MG63 (cell line): ENCODE measurements at places on chromosomes 7 and 10. TPM values are rescaled to one million over a fixed set of nuclear protein-coding genes. Genes with fewer than 3 reads are reported as not detected.

DNA sequence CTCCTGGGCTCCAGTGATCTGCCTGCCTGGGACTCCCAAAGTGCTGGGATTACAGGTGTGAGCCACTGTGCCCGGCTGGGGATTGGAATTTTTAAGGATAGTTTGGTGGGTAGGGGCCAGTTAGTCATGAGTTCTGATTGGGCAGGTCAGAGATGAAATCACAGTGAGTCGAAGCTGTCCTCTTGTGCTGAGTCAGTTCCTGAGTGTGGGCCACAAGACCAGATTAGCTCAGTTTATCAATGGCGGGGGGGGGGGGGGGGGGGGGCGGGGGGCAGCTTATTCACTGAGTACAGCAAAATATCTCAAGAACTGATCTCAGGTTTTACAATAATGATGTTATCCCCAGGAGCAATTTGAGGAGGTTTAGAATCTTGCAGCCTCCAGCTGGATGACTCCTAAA is 11.6 kb upstream of the ERCC6 start:
- DNase-seq = peak; percentile 79

The PRSS37 gene
- total RNA-seq = not detected in 2 replicates

The PILRA gene
- total RNA-seq = not detected in 2 replicates

DNA sequence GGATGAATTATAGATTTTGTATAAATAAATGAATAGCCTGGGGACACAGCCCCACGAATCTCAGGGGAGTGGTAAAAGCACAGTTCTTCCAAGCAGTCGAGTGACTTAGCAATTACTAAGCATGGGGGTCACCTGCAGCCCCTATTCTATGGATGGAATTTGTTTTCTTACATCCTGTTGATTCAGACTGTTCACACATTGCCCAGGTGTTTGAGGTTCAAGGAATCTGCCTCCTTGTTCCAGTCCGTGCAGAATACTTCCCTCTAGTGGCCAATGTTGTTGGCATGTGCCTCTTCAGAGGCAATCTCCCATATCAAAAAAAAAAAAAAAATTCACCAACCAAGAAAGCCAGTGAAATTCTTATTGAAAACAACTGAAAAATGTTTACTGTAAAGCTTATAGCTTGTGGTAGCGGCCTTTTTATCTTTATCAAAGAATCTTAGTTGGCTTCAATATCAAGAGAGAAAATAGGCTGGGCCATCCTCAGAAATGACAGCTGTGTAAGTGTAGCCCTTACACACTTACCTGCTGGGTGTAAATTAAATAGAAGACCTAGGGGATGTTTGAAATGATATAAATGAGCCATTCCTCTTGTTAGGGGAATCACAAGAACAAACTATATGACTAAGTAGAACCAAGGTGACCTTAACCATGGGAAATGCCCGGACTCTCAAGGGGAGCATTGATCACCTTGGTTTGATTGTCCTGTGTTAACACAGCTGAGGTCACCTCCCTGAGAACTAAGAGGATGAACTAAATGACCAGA is 7.8 kb downstream of the LIPM start:
- DNase-seq = peak; percentile 40

- no peak for DNase-seq
Measured at GRCh38 chr10:71358277-71358676, 38.4 kb upstream of the CDH23 start.
